Effector memory CD4-positive, alpha-beta T cell (primary cell): ENCODE measurements at places on chromosomes 1 and 21.

DNA sequence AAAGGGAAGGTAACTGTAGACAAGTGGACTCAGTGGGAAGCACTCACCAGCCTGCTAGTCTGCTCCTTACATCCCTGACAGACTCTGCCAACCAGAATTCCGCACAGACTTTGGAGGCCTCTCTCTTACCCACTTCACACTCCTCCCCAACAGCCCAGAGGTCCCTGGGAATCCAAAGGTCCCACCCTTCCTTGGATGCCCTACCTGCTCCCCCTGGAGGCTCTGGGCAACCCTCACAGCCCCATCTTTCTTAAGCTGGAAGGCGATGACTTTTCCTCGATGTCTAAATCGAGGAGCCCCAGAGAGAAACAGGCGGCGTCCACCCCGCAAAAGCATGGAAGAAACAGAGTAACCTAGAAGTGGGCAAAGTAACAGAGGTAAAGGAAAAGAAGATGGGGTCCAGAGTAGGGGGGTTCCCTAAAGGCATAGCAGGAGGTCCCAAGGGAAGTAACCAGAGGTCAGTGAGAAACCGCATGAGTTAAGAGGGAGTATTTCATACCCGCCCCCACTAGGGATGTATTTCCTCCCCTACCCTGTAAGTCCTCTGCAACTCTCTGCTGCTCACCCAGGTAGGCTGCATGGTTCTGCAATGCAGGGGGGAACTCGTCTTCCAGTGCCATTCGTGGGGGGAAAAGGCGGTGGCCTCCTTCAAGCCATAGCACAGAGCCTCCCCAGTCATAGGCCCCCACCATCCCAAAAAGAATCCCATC is 8.4 kb downstream of the ITGA10 start:
- no peak overlapping the region for H3K27ac ChIP-seq
- no peak for DNase-seq
- no peaks in the 10 kb centered on the region for H3K27me3 ChIP-seq
- H3K4me1 ChIP-seq, result no peaks in the 10 kb centered on the region

DNA sequence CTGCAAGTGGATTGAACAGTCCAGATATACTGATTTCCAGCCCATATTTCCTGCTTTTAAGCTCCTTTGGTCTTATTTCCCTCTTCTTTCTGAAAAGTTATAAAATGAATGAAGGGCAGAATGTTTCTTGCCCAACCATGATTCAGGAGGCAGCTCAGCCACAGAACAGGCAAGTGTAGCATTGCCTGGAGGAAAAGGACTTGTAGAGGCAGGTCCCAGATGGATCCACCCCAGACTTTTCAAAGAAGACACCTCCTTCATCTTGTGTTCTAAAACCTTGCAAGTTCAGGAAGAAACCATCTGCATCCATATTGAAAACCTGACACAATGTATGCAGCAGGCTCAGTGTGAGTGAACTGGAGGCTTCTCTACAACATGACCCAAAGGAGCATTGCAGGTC is at the start of gene CLCA2:
TSS of gene CLCA2 (plus strand) at position 299 of the 400 bp plus-strand sequence. CDS start at position 376, 77 bp downstream.
- no peaks in the 10 kb centered on the region for H3K4me1 ChIP-seq
- no peak for DNase-seq
- no peaks in the 10 kb centered on the region for H3K27me3 ChIP-seq
- no peak within 1 kb of the TSS for H3K27ac ChIP-seq
- H3K36me3 ChIP-seq, result no peaks in the 10 kb centered on the region
- H3K4me3 ChIP-seq, result no peak within 1 kb of the TSS

DNA sequence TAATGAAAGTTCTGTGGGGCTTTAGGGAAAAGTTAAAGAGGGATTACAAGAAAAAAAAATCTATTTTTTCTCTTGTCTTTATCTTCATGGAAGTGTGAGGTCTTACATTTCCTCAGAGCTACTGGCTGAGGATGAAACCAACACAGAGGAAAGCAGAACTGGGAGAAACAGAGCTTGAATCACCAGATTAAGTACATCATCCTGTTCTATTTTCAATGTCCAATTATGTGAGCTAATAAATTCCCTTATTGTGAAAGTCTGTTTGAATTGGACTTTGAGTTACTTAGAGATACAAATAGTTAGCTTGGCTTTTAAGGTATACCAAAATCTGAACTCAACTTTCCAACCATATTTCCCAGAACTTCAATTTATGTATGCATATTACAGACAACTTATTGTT is 69.2 kb downstream of the LPGAT1 start:
- H3K36me3 ChIP-seq, result no peaks in the 10 kb centered on the region

GRCh38 chr1:217562229-217562878 is 68.5 kb downstream of the GPATCH2 start:
- H3K4me3 ChIP-seq, result no peak overlapping the region
- no peaks in the 10 kb centered on the region for H3K36me3 ChIP-seq
- H3K27me3 ChIP-seq, result no peaks in the 10 kb centered on the region
- DNase-seq, result no peak
- no peak overlapping the region for H3K27ac ChIP-seq
- H3K4me1 ChIP-seq, result no peaks in the 10 kb centered on the region

DNA sequence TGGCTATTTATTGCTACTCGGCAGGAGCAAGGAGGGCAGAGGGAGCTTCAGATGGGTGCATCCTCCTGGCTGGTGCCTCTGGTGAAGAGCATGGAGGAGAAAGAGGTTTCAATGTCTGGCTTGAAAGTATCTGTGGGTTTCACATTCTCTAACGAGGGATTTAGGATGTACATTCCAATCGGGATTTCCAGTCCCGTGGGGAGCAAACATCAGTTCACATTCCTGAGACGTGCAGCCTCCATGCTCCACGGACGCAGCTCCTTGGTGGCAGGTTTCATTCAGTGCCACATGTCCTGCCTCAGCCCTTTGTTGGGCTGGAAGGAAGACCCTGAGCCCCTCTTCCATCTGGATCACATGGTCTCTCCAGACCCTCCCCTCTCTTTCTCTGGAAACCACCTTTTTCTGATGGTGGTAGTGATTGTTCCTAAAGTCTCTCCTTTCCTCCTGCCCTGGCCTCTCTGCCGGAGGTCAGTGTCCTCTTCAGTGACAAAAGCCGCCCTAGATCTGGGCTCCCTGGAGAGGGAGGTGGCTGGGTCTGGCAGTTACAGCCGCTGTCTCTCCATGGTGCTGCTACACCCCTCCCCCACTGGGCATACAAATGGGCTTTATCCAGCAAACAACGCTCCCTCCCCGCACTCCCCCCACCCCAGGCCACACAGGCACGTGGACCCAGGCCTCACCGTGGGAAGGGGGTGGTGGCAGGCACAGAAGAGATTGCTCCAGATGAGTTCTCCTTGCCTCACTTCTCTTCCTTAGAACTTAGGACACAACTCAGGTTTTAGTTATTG is 826 bp upstream of the CA14 start:
- H3K4me1 ChIP-seq, result peaks cover 5% of the 10 kb centered on the region
- peaks cover 21% of the 10 kb centered on the region for H3K27me3 ChIP-seq
- no peaks in the 10 kb centered on the region for H3K36me3 ChIP-seq
- H3K27ac ChIP-seq, result no peak overlapping the region
- DNase-seq, result no peak

DNA sequence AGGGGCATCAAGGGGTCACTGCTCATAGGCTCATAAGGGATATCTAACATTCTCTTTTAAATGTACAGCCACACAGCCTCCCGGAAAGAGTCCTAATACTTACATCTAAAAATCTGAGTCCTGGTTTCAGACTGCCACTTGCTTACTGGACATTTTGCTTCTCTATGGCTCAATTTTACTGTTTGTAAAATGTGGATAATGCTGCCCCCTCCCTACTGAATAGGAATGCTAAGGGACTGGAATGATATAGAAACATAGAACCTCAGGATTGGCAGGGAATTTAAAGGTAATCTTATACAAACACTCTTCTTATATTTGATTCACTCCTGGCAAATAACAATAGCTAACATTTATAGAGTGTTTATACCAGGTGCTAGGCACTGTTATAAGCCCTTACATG is 910 bp upstream of the TNR start:
- no peaks in the 10 kb centered on the region for H3K27me3 ChIP-seq
- H3K36me3 ChIP-seq, result no peaks in the 10 kb centered on the region
- no peak overlapping the region for H3K27ac ChIP-seq
- no peak overlapping the region for H3K4me3 ChIP-seq

- no peak overlapping the region for H3K27ac ChIP-seq
- H3K4me1 ChIP-seq, result no peaks in the 10 kb centered on the region
- no peaks in the 10 kb centered on the region for H3K36me3 ChIP-seq
- H3K27me3 ChIP-seq, result no peaks in the 10 kb centered on the region
- no peak overlapping the region for H3K4me3 ChIP-seq
These were observed 28.7 kb upstream of the SLC45A3 start for GRCh38 chr1:205709059-205709398.

DNA sequence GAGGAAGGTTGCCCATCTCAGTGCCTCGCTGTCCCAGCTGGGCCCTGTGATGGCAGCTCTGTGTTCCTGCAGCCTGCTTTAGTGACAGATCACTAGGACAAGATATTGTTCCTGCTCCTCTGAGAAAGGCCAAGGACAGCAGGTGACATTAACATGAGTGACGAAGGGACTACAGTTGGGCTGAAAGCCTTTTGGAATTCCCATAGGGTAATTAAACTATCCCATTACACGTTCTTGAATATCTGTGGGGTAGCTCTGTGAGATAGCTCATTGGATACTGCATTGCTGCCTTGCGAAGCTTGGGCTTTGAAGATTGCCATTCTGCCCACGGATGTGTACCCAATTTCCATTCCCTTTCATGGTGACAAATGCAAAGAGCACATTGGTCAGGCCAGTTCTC is 78.2 kb upstream of the COA6 start:
- no peak for DNase-seq
- no peaks in the 10 kb centered on the region for H3K36me3 ChIP-seq
- H3K27ac ChIP-seq, result no peak overlapping the region
- H3K4me3 ChIP-seq, result no peak overlapping the region
- no peaks in the 10 kb centered on the region for H3K27me3 ChIP-seq

DNA sequence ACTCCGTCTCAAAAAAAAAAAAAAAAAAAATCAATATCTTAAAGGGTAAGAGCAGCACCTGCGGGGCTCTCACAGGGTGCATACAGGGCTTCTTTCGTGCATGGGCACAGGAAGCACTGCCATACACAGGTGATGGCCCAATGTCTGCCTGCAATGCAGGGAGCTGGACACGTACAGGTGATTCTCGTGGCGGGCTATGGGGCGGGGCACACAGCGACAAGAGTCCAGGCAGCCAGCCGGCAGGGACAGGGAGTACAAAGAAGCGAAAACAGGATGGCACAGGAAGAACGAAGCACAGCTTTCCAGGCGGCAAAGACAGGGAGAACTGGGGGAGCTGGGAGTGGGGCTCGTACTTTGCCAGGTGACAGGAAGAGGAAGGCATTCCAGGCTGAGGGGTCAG is 1.6 kb downstream of the KIF17 start:
- H3K27me3 ChIP-seq, result no peaks in the 10 kb centered on the region
- no peak for DNase-seq
- H3K36me3 ChIP-seq, result no peaks in the 10 kb centered on the region
- H3K27ac ChIP-seq, result no peak overlapping the region

GRCh38 chr21:46457801-46458314 is 833 bp upstream of the DIP2A start:
- no peaks in the 10 kb centered on the region for H3K36me3 ChIP-seq
- H3K27ac ChIP-seq, result peak overlapping the region; percentile 90
- peak overlapping the region; percentile 89 for H3K4me3 ChIP-seq
- no peak for DNase-seq
- no peaks in the 10 kb centered on the region for H3K27me3 ChIP-seq
- H3K4me1 ChIP-seq, result peaks cover 17% of the 10 kb centered on the region

DNA sequence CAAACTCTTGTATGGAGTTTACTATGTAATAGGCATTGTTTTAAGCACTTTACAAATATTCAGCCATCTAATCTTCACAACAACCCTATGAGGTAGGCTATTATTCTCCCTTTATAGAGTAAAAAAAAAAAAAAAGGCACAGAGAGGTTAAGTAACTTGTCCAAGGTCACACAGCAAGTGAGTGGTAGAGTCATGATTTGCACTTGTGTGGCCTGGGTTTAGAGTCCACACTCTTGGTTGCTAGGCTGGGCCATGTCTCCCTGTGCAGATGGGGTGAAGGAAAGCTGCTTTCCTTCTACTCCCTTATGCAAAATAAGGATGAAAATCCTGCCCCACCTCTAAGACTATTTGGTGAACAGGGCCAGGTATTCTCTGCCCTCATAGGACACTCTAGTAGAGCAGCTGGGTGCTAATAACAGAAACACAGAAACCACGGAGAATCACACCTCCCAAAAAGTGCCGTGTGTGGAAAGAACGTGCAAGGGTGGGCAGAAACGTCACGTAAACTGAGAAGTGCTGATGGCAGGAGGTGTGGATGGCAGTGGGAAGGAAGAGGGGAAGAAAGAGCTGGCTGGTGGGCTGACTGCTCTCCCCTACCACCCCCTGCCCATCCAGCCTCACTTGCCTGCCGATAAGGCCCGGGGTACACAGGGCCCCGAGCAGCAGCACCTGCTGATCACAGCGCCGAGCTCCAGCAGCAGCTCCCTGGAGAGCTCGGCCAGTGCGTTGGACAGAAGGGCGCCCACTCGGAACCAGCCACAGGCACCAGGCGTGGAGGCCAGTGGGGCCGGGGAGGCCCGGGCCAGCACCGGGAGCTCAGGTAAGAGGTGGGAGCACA is 28.3 kb upstream of the VPS13D start:
- H3K27me3 ChIP-seq, result no peaks in the 10 kb centered on the region
- H3K27ac ChIP-seq, result no peak overlapping the region
- no peak overlapping the region for H3K4me3 ChIP-seq
- peaks cover 57% of the 10 kb centered on the region for H3K36me3 ChIP-seq
- H3K4me1 ChIP-seq, result peaks cover 17% of the 10 kb centered on the region

DNA sequence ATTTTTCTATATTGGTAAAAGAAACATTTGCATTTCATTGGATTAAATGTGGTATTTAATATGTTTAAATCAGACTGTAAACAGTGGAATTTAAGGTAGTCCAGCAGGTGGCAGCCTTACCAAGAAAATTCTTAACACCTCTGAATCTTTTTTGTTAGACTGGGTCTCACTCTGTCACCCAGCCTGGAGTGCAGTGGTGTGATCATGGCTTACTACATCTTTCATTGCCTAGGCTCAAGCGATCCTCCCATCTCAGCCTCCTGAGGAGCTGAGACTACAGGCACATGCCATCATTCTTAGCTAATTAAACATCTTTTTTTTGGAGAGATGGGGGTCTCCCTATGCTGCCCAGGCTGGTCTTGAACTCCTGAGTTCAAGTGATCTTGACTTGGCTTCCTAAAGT is 98.8 kb downstream of the RABGAP1L start:
- peaks cover 5% of the 10 kb centered on the region for H3K36me3 ChIP-seq
- H3K4me1 ChIP-seq, result no peaks in the 10 kb centered on the region
- H3K27ac ChIP-seq, result no peak overlapping the region
- no peak for DNase-seq

- peaks cover 13% of the 10 kb centered on the region for H3K4me1 ChIP-seq
- H3K27me3 ChIP-seq, result no peaks in the 10 kb centered on the region
- H3K27ac ChIP-seq, result no peak overlapping the region
These were observed 28.9 kb upstream of the RGS1 start for GRCh38 chr1:192546596-192547190.

GRCh38 chr21:33760641-33761440 is 118.5 kb downstream of the ITSN1 start:
- DNase-seq, result no peak
- H3K27ac ChIP-seq, result no peak overlapping the region
- no peaks in the 10 kb centered on the region for H3K36me3 ChIP-seq
- no peaks in the 10 kb centered on the region for H3K27me3 ChIP-seq
- H3K4me1 ChIP-seq, result no peaks in the 10 kb centered on the region
- H3K4me3 ChIP-seq, result no peak overlapping the region

- no peak overlapping the region for H3K27ac ChIP-seq
- H3K4me3 ChIP-seq, result no peak overlapping the region
- no peak for DNase-seq
- no peaks in the 10 kb centered on the region for H3K36me3 ChIP-seq
- H3K27me3 ChIP-seq, result no peaks in the 10 kb centered on the region
These were observed 43.0 kb downstream of the ELAPOR1 start for GRCh38 chr1:109156916-109157385.

- H3K4me1 ChIP-seq, result no peaks in the 10 kb centered on the region
- H3K36me3 ChIP-seq, result no peaks in the 10 kb centered on the region
- H3K27me3 ChIP-seq, result no peaks in the 10 kb centered on the region
- no peak overlapping the region for H3K27ac ChIP-seq
These were observed 3.4 kb upstream of the CHI3L1 start for GRCh38 chr1:203189951-203190352.
